ENCODE measurements at places on chromosomes 12 and 14. TPM values are rescaled to one million over a fixed set of nuclear protein-coding genes. Genes with fewer than 3 reads are reported as not detected.

CACNB3 gene
- 15.1 TPM for total RNA-seq

MRPL42 gene
- total RNA-seq: 83.2 TPM

SDR9C7 gene
- not detected for total RNA-seq

RASSF9 gene
- 10.4 TPM for total RNA-seq

SIX6 gene
- not detected for total RNA-seq

IL26 gene
- total RNA-seq: not detected

APOF gene
- not detected for total RNA-seq

ST8SIA1 gene
- 19.8 TPM for total RNA-seq

TMTC1 gene
- 24.8 TPM for total RNA-seq

CEP128 gene
- 14.3 TPM for total RNA-seq

SLCO1B3 gene
- total RNA-seq: not detected

TESPA1 gene
- 1.6 TPM for total RNA-seq

C14orf93 gene
- total RNA-seq: 10.4 TPM

RNASE3 gene
- total RNA-seq: not detected

GARIN6 gene
- not detected for total RNA-seq

PLD4 gene
- 6.8 TPM for total RNA-seq

AQP2 gene
- not detected for total RNA-seq

SPIC gene
- 0.42 TPM for total RNA-seq

C1RL gene
- total RNA-seq: 20.6 TPM

NEK9 gene
- 70.3 TPM for total RNA-seq

VRTN gene
- not detected for total RNA-seq

ADAMTS20 gene
- total RNA-seq: 1.0 TPM

SLC6A15 gene
- 1.2 TPM for total RNA-seq

CLEC14A gene
- 27.5 TPM for total RNA-seq

ERBB3 gene
- total RNA-seq: 34.4 TPM

NRIP2 gene
- 1.7 TPM for total RNA-seq

Measured in urinary bladder (tissue), 4 donors.